ENCODE measurements at places on chromosomes 11 and 22. TPM values are rescaled to one million over a fixed set of nuclear protein-coding genes. Genes with fewer than 3 reads are reported as not detected.

DNA sequence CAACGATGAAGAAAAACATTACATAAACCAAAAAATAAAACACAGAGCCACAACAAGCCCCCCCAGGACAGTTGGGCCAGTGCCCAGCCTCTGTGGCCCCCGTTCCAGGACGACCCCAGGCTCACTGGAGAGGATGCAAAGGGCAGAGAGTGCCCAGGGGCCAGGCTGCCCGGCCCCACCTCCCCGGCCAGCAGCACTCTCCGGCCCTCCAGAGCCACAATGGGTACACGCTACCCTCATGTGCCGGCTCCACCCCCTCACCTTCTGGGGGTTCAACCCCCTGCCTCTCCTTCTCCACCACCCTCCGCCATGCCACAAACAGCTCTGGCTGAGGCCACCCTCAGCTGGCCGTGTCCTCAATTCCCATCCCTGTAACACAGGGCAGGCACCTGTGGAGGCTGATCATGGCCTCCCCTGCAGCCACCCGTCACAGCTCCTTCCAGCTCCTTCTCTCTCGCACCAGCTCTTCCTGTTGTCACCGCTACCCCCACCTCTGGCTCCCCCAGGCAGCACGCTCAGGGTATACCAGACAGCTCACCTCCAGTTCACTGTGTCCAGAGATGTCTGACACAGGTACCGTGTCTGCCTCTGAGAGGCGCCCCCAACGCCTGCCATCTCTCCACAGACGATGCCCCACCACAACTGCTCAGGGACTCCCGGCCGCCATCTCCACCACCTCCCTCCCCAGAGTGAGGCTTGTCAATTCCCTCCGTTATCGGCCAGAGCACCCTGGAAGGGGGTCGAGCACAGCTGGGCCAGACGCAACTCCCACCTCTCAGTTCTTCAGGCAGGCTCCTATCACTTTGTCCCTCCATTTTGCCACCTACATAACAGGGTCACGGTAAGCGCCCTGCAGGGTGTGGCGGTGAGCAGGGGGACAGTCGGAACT is 30.8 kb upstream of the MOB2 start:
- no peak for DNase-seq

DNA sequence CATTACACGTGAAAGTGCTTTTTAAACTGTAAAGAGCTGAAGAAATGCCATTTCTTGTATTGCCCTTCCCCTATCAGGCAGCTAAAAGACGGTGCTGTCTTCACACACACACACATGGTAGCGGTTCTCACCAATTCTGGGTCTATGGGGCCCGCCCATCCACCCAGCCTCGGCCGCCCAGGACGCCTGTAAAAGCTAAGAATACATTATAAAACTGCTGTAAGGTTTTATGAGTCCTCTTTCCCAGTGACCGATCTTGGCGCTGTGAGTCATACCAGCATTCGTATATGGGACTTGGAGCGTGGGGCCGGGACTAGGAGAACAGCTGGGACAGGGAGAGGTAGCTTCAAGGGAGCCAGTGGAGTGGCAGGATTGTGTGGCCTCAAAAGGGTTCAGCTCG is 149.7 kb upstream of the CADM1 start:
- DNase-seq = no peak

Gene FAM227A
- 0.23 TPM for total RNA-seq

Gene ZNF70
- total RNA-seq = 1.4 TPM

DNA sequence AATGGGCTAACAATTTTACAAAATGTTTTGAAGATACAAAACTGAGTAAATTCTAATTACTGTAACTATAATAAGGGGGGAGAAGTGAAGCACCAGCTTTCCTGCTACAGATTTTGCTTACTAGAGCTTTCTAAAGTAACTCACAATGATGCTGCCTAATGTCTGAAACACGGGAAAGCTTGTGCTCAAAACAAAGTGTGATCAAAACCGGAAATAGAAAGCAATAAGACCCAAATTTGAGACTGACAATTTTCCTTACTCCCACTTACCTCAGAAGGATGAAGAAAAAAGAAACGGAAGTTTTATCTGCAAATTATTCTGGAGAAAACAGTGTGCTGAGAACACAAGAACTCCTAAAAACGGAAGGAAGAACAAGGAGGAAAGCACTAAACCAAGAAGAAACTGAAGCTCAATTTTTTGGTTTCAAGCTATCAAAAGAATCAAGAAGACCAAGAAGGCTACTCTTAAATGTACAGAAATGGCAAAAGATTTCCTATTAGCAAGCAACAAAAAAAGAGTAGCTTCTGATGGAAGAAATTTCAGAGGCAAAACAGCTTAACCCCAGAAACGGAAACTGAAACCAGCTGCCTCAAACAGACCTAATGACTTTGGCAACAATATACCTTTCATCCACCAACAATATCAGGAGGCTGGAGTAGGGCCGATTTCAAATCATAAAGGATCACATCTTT is 33.4 kb downstream of the AMBRA1 start:
- DNase-seq = peak; percentile 36

- DNase-seq = no peak
These were observed 11.2 kb downstream of the B4GALNT4 start for GRCh38 chr11:380491-380890.

Gene CABP4
- total RNA-seq = 0.39 TPM

Gene AQP11
- total RNA-seq = 0.39 TPM

- no peak for DNase-seq
These were observed 92.3 kb downstream of the SCN3B start for GRCh38 chr11:123562158-123562557.

Gene CARD10
- 3.9 TPM for total RNA-seq

DNA sequence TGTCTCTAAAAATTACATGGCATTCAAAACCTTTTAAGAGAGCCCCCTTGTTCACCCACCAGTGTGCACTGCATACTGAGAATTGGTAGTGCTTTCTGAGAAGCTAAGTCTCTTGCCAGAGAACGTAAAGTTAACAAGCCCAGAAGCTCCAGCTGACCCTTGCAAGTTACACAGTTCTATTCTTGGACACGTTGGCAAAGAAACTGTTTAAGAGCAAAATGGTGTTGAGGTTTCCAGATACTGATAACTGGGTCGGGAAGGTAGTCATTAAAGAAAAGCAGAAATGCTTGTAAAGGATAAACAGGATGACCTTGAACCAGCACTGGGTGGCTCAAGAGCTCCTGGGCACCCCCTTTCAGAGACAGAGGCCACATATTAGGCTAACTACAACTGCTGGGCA is 284.8 kb downstream of the CADM1 start:
- DNase-seq = no peak

DNA sequence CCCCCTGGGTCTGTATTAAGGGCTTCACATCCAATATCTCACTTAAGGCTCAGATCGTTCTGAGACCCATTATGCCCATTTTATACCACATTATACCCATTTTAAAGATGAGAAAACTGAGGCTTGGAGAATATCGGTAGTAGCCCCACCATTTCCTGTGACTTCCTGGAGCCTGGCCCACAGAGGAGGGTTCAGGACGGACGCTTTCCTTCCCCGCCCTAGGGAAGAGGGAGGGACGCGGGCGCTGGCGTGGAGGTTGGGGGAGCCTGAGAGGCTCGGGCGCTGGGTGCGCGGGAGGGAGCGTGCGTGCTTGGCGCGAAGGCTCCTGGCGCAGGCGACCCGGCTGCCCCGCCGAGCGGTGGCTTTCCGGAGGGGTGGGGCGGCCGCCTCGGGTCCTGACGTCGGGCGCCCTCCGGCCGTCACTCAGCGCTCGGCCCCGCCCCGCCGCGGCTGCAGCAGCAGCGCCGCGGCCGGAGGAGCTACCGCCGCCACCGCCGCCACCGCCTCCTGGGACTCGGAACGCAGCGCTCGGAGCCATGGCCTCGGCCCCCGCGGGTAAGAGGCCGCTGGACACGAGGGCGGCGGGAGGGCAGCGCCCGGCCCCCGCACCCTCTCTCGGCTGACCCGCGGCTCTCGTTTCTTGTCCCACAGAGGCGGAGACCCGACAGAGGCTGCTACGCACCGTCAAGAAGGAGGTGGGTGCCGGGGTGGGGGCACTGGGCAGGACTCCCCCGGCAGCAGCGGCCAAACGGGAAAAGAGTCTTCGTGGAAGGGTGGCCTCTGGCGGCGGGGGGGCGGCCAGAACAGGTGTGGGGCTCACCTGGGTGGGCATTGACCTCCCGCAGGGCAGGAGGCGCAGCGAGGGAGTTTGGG is at the start of gene SGSM1:
TSS of gene SGSM1 (plus strand) at position 422 of the 873 bp plus-strand sequence. CDS start at position 537, 115 bp downstream.
- DNase-seq = peak; percentile 46

Gene CARD16
- 105 TPM for total RNA-seq

Gene VSIG2
- total RNA-seq = not detected

- DNase-seq = no peak
These were observed 72.5 kb downstream of the KCNC1 start for GRCh38 chr11:17807034-17807433.

DNA sequence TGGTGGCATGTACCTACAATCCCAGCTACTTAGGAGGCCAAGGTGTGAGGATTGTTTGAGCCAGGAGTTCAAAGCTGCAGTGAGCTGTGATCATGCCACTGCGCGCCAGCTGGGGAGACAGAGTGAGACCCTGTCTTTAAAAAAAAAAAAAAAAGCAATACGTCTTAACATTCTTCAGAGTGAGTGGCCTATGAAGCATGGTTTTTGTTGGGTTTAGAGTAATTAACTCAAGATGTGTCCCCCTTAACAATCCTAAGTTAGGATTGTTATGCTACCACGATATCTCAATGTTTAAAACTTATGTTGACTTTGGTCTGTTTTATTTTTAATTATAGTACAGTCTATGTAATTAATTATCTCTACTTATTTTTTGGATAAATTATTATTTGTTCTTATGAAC is 156.1 kb downstream of the HIPK3 start:
- no peak for DNase-seq

DNA sequence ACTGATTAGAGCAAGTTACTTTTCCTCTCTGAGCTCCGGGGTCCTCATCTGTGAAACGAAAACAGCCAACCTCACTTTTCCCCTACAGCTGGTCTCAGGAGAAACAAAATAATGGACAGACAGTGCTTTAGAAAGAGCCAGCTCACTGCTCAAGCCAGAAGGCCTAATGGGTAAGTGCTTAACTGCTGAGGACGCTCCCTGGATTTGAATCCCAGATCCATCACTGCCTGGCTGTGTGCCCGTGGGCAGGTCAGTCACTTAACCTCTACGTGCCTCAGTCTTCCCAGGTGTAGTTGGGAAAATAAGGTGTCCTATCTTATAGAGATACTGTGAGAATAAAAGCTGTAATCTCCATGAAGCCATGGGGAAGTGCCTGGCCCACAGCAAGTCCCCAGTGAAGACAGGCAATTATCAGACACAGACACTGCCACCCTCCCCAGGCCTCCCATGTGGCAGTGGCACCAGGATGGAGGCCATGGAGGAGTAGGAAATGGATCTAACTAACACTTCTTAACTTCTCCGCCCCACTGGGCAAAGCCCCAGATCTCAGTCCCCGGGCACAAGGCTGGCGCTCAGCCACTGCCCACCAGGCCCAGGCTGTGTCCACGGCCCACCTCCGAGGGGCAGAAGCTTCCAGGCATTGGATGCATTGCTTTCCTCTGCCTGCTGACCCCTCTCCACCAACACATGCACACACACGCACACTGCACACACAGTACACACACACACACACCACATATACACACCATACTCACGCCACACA is 9.2 kb downstream of the TP53I11 start:
- DNase-seq = no peak

Data from H4 (cell line).